Stimulated activated CD4-positive, alpha-beta T cell treated with anti-CD3 and anti-CD28 coated beads, Interleukin-4, amount 100 ng/mL, for 24 hours (primary cell): ENCODE measurements at places on chromosomes 4 and X.

GRCh38 chrX:122666601-122667000 is 517.5 kb upstream of the GRIA3 start:
- no peak for DNase-seq

DNA sequence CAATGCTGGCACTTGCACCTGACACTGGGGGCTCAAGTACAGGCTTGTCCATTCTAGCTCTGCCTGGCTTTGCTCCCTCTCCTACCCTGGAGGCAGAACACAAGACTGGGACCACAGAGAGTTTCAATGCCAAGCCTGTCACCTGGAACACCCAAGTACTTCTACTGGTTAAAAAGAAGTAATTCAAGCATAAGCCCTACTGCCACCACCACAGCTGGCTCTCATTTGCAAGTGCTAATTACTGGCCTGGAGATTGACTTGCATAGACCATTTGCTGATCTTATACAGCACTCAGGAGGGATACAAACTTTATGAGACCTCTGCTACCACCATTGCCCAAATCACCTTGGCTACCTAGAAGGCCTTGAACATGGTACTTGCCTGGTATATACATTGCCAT is 1550.9 kb downstream of the C4orf33 start:
- no peak for DNase-seq

DNA sequence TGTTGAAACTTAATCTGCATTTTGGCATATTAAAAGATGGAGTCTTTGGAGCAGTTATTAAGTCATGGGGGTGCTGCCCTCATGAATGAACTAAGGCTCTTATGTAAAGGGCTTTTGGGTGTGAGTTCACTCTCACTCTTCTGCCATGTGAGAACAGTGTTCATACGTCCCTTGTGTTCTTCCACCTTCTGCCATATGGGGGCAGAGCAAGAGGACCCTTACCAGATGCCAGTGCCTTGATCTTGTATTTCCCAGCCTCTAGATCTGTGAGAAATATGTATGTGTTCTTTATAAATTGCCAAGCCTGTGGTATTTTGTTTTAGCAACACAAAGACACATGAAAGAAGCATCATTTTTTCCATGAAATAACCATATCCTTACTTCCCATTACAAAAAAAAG is 213.9 kb downstream of the SPOCK3 start:
- DNase-seq: no peak

- DNase-seq: no peak
These were observed 59.3 kb downstream of the JADE1 start for GRCh38 chr4:128868758-128869157.

DNA sequence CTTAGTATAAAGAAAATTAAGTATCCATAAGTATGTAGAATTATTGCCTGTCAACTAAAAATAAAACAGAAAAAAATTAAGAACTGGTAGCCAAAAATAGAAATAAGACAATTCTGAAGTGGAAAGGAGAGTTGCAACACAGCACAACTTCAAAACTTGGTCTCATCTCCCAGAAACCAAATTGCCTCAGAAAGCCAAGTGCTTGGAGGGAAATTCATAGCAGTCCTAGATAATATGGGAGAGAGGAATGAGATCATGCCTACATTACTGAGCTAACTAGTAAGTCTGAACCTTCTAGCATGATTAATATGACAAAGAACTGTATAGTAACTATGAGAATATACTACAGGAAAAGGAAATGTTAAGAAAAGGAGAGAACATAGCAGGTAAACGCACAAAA is 256.5 kb downstream of the LDB2 start:
- no peak for DNase-seq

DNA sequence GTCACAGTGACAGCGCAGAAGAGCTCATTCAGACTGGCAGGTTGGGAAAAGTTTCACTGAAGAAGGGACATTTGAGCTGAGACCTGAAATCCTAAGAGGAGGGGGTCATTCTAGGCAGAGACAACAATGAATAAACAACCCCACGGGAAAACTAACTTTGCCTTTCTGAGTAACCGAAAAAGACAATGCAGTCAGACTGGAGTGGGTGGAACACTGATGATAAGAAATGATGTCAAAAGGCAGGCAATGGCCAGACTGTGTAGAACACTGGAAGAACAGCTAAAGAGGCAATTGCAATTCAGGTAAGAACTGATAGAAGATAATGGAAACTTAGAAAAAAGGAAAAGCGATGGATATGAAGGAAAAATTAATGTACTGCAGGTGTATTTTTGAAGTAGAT is 73.8 kb downstream of the CHIC2 start:
- DNase-seq: no peak

DNA sequence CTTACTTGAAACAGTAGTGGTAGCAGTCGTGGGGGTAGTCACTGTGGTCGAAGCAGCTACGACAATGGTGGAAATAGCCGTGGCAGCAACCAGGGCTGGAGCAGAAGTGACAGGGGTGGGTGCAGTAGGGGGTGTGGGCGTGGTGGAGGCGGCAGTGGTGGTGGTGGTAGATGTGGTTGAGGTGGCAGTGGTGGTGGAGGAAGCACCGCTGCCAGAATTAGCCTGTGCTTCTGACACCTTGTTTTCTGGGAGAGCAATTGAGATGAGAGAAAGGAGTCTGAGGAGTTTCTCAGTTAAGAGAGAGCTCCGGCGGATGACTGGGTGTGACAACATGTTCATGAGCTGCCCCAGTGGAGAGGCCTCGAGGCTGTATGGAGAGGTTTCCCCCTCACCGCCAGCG is 113.5 kb upstream of the HSD17B10 start:
- no peak for DNase-seq

DNA sequence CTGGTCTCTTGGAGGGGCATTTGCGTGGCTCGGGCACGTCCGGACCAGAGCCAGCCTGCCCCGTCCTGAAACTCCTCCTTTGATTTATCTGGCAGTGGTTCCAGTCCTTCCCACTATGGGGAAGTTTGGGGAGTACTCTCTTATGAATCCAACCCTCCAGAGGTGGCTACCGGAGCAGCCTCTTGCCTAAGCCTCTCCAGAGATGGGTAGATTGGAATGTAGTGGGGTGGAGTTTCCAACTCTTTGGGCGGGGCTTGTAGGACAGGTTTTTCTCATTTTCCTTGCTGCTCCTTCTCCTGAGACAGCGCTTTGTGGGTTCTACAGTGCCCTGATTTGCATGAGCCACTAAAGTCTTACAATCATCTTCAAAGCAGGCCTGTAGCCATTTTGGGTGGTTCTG is 60.1 kb upstream of the XAGE1B start:
- no peak for DNase-seq

DNA sequence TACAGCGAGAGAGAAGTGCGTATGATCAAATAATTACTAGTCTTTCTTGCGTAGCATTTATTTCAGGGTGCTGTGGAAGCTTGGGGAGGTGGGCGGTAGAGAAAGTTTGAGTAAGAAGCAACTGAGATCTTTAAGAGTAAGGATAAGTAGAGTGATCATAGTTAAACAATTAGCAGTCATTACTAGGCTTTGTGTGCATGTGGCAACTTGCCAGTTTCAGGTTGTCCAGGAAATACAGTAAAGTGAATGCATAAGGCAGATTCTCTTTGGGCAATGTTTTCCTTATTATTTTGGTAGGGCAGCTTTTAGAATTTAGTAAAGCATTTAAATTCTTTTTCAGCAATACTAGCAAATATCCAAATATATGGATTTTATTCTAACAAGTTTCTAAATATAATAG is 57.0 kb downstream of the HPGDS start:
- no peak for DNase-seq

- DNase-seq: no peak
These were observed 89.8 kb downstream of the RTL9 start for GRCh38 chrX:110448459-110448858.

DNA sequence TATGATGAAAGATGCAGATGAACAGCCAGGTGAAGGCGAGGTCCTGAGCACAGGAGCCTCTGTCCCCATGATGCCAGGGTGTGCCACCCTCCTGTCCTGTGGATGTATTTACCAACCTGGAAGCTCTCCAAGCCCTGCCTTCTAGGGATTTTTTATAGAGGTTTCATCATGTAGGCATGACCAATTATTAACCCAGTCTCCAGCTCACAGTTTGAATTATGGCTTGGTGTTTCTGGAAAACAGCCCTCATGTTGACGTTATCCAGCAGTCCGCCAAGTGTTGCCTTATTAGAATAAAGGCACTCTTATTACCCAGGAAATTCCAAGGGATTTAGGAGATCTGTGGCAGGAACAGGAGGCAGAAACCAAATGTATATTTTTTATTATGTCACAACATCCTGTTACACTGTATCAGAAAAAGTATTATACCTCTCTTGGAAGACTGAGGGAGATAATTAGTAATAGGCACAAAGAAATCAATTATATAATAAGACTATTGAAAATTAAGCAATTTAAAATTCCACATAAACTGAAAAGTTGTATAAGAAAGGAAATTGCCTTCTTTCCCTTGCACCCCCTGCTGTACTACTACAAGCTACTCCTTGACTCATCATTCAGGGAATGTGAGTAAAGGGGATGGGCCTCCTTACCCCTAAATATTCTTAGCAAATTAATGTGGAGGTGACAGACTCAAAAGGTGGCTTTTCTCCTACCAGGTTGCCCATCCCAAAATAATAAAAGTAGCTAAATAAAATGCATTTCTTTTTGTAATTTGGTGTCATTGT is 129.6 kb downstream of the ZNF330 start:
- no peak for DNase-seq

DNA sequence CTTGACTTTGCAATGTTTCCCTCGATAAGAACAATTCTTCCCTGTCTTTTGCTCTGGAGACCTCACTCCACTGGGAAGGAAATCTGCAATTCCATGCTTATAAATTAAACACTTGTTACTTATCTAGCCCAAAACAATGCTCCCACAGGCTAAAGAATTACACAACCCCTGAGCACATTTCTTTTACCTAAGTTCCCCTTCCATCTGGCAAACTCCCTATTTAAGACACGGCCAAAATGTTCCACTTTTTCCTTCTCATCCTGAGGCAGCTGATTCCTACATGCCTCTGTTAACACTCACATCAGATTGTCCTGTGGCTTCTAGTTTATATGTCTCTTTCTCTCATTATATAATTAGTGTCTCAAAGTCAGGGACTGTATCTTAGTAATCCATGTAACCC is 211.7 kb downstream of the COX18 start:
- DNase-seq: no peak

DNA sequence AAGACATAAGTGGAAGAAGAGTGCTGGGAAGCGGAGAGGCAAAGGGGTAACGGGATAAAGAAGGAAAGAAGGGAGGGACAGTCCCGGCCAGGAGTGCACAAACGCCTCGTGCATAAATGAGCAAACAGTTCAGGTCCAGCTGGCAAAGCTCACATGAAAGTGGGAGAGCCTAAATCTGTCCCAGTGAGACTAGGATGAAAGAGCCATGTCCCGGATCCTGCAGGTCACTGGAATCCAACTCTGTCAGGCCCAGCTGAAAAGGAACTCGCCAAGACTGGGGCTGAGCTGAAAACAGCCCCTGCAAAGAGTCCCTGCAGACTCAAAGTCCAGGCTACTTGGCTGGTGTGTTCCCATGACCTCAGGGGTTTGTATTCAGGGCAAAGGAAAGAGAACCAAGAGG is 38.0 kb upstream of the CRMP1 start:
- DNase-seq: no peak

- no peak for DNase-seq
These were observed 20.1 kb downstream of the HPRT1 start for GRCh38 chrX:134480061-134480460.

DNA sequence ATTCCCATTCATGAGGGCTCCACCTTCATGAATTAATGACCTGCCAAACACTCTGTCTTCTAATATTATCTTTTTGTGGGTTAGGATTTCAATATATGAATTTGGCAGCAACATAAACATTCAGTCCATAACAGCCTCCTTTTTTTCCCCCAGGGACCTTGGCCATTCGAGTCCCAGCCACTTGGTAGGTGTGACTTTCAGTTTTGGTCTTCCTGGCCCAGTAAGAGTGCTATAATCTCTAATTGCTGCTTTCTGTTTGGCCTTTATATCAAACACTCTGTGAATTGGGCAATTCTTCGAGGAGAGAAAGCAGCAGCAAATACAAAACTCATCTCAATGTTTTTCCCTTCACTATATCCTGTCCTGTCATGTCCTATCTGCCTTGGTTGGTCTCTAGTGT is 12.4 kb upstream of the RADX start:
- no peak for DNase-seq

GRCh38 chr4:95511477-95511876 is 37.3 kb downstream of the UNC5C start:
- no peak for DNase-seq

DNA sequence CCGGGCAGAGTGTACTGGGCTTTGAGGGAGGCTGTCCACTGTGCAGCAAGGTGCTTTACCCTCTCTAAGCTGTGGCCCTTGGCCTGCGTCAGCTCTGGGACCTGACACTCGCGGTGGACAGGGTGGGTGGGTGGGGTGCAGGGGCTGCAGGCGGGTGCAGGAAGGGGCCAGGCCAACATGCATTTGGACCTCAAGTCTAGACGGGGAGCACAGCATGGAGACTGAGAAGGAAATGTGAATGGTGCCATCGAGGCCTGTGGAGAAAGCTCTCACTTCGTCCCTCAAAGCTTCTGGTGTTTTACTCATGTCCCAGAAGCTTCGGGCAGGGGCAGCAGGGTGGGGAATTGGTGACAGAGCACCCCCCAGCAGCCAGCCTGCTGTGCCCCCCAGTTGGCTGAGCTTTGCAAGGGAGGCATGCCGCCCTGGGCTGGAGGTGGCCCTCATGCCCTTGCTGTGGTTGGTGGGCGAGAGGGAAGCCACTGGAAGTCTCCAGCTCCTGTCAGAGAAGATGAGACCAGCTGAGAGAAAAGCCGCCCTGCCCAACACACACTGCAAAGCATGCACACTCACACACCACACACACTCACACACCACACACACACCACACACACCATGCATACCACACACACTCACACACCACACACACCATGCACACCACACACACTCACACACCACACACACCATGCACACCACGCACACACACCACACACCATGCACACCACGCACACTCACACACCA is 12.3 kb downstream of the PNMA6E start:
- DNase-seq: no peak

DNA sequence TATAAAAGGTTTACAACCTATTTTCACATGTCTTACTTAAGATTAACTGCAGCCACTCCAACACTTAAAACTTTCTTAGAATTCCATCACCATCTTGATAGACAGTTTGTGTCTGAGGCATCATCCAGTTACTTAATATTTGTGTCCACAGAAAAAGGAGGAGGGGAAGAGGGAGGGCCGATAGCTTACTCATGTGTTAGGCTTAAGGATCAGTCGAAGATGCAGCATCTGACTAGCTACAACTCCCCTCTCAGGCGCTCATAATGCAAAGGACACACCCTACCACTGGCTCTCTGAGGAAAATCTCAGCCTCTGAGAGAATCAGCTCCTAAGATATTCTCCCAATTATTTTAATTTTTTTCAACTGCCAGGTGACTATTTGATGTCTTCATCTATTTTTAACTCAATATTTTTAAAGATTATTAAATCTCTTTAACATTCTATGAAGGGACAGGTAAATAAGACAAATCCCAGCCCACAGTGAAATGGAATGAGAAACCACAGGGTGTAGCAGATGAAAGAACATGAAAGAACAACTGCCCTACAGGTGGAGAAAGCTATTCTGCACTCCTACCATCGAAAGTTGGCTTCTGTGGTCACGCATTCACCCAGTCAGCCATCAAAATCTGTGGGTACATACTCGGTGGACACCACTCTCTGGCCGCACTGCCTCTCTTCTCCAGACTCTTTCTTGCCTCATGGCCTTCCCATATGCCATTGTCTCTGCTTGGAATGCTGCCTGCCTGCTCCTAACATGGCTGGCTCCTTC is 48.0 kb downstream of the ARAP2 start:
- DNase-seq: no peak

- no peak for DNase-seq
These were observed 336.1 kb upstream of the BOD1L1 start for GRCh38 chr4:13963601-13964000.
